NCI-H2107 (cell line): ENCODE measurements at places on chromosomes 1 and 21.

DNA sequence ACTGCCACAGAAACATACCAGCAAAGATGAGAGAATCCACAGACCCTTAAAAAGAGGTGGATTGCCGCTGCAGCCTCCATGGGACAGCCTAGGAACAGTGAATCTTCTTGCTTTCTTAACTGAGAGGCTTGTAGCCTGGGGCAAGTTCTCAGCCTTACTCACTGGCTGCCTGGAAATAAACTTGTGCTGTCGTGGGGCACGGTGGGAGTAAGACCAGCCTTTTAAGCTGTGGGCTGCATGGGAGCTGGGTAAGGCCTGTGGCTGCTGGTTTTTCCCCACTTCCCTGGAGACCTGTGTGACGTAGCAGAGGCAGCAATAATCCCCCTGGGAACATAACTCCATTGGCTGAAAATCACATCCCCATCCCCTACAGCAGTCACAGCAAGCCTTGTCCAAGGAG lies 30.8 kb downstream of the CD2 start:
- DNase-seq: no peak

DNA sequence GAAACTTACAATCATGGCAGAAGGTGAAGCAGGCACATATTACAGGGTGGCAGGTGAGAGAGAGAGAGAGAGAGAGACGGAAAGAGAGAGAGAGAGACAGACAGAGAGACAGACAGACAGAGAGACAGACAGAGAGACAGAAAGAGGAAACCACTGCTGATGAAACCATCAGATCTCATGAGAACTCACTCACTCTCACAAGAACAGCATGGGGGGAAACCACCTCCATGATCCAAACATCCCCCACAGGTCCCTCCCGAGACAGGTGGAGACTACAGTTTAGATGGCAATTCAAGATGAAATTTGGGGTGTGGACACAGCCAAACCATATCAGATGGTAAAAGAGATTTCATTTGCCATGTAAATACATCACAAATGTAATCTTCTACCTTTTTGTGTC lies 708.1 kb downstream of the MRPL39 start:
- no peak for DNase-seq

DNA sequence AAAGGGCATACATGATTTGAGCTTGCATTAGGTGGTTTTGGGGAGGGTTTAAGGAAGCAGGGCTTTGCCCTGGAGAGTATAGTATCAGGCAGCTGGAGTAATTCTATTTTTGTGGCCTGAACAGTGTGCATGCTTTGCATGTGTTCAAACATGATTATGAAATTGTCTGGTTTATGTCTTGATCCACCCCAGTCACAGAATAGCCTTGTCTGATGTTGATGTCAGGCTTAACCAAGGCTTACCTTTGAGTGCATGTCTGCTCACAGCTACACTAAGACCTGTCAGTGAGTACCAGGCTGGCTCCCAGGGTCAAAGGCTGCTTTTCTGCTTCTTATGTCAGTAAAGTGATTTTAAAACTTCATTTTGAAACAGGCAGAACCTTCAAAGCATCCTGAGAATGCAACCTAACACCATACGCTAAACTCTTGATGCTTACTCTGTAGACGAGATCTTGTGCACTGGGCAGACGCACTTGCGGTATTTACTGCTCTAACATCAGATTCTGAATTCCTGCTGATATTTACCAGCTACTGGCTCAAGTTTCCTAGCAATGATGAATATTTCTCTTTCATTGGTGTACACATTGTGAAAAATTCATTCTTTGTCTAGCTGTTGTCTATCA lies 78.9 kb downstream of the MAP3K21 start:
- peak; percentile 7 for DNase-seq

DNA sequence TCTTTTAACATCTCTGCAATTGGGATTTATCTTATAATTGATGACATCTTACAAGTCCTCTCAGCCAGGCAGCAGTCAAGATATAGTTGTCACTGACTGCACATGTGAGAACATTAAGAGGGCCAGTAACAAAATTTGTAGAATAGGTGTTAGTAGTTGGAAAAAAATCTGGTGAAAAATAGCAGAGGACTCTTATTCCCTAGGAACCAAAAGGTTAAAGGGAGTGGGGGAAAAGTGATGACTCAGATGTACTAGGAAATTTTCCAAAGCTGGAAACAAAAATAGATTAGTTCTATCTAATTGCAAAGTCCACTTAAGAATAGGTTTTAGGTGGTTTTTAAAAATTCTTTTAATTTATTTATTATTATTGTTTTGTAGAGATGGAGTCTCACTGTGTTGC lies 3.6 kb downstream of the NUP210L start:
- DNase-seq: no peak

DNA sequence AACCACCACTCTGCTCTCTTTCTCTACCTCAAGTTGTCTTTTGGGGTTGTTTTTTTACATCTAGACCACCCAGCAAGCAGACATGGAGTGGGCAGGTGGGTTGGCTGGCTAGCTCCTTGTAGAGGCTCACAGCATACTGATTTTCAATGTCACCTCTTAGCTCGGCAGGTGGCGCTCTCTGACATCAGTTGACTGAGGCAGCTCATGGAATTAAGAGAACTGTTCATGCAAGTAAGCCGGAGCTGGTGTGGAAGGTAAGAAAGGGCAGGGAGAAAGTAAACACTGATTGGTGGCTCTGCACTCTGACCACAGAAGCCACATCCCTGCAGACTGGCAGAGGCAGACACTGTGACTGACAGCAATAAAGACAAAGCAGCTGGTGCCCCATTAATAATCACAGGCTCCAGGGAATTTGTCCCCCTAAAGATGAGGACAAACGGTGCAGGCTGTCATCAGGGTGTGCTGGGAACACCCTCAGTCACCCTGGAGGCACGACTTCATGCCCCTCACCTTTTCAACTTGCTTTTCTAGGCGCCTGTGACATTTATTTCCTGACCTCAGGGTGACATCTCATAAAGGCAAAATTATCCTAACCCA lies 226.8 kb downstream of the LMX1A start:
- DNase-seq: peak; percentile 83

DNA sequence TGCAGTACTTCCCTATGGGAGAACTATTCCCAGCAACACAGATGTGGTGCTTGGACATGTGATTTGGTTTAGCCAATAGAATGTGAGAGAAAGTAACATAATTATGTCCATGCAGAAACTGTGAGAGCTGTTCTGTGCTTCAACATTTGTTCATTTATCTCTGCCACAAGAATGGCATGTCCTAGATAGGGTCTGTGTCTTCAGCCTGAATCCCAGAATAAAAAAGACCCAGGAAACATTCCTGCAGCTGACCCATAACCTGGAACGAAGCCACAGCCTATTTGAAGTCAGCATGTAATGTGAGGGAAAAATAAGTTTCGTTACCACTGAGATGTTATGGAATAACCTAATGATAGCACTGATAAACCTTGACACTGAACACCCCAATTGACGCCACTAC lies 552.0 kb upstream of the USP24 start:
- no peak for DNase-seq

GRCh38 chr1:23184212-23184934 lies 15.7 kb upstream of the LUZP1 start:
- no peak for DNase-seq

- DNase-seq: no peak
Observed at GRCh38 chr1:10302416-10302815, 92.0 kb downstream of the KIF1B start.

DNA sequence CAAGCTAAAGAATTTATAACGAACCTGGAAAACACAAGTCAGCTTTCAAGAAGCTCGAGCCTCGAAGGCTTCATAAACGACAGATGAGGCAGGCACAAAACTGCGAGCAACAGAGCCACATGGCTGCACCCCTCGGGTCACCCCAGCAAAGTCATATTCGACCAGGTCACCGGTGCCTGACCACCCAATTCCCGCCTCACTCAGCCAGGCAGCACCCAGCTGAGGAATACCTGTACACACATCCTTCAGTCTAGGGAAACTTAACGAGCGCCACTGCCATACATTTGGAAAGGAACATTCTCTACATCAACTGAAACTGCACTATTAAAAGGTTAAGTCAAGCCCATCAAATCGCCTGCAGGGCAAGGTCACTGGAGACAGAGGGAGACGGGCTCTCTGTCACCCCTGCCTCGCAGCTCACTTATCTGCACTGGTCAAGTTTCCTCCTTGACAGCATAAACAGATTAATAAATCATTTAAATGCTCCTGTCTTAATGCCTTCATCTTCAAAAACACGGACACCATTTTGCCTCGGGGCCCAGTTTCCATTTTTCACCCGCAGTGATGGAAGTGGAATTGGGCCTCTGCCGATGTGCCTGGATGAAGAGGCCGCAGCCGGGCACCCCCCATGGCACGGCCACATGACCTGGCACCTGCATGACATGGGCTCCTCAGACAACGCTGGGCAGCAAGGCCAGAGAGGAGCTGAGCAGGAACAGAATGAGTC lies 20.6 kb downstream of the NPHP4 start:
- DNase-seq: no peak
